ENCODE measurements at places on chromosomes 2 and 18.

- peak; percentile 82 for DNase-seq
These were observed 216.9 kb upstream of the VWC2L start for GRCh38 chr2:214193943-214194342.

GRCh38 chr2:149068996-149069888 lies 30.7 kb downstream of the LYPD6B start:
- peak; percentile 91 for DNase-seq

GRCh38 chr18:10946058-10946457 lies 203.3 kb downstream of the PIEZO2 start:
- DNase-seq = no peak

- DNase-seq = no peak
These were observed 45.0 kb upstream of the CYTIP start for GRCh38 chr2:157488877-157489276.

DNA sequence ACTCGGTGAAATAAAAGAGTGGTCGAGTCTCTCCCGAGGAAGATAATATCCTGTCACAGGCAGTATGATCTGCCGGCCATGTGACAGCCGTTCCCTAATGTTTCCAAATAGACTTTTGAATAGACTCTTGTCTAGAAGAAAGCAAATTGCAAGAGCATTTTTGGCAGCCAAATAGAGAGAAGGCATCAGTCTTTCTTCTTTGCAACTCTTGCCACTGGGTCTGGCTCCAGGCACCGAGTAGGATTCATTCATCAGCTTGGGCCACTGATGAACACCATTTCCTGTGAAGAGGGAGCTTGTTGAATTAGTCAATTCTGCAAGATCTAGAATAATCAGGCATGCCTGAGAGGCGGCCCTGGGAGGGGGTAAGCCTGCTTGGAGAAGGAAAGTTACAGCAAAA lies 165.6 kb downstream of the KLHL29 start:
- DNase-seq = no peak

- peak; percentile 9 for DNase-seq
These were observed 28.5 kb upstream of the RALBP1 start for GRCh38 chr18:9446839-9447238.

DNA sequence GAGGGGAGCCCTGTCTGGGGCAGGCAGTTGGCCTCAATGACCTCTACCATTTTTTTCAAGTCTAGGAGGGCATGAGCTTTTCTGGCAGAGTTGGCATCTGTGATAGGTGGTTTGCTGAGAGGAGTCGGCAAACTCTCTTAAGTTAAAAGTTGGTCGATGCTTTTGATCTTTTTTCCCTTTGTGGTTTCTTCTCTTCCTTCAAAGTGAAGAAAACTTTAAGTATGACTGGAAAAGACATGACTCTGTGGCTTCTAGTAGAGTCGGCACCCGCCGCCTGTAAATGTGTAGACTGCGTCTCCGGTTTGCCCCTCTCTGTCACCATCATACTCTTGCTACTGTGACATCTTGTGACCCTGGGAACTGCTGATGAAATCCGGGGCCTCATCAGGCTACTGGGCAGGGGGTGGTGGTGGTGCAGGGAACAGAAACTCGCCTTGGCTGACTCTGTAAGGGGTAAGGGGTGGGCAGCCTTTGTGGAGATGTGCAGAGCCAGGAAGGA lies 21.1 kb downstream of the INPP5D start:
- DNase-seq = no peak

GRCh38 chr2:62287899-62288880 lies 92.3 kb downstream of the B3GNT2 start:
- DNase-seq = peak; percentile 58

DNA sequence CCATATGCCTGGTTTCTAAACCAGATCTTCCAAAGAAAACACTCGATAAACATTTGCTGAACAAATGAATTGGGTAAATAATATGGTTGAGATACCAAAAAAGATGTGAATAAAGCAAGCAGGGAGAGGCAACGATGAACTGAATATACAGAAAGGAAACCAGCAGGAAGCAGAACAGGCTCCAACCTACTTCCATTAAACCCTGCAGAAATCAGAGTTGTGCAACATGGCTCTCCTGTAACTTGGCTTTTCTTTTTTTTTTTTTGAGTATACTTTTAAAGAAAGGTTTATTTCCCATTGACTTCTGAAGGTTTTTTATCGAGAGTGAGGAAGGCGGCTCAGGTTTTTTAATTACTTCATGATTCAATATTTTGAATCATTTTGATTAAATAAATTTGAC lies 23.5 kb downstream of the ITSN2 start:
- no peak for DNase-seq

DNA sequence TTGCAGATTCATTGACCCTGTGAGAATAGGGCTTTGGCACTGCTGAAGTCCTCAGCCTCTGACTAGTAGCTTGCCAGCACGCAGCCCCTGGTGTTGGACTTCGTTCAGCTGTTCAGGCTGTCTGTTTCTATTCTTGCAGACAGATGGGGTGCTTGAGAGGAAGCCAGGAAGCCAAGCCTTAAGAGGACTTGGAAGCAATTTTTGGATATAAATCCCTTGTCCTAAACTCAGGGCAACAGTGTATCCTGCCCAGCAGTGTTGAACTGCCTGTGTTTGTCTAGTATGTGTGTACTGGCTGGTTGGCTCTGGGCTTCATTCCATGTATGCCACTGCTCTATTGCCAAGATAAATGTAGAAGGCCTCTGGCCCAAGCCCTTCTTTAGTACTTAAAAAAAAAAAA lies 108.6 kb downstream of the COMMD1 start:
- DNase-seq = peak; percentile 81

- peak; percentile 69 for DNase-seq
These were observed 132.9 kb upstream of the MGAT5 start for GRCh38 chr2:134120733-134121630.

GRCh38 chr18:79650959-79651358 lies 28.6 kb upstream of the CTDP1 start:
- DNase-seq = no peak

DNA sequence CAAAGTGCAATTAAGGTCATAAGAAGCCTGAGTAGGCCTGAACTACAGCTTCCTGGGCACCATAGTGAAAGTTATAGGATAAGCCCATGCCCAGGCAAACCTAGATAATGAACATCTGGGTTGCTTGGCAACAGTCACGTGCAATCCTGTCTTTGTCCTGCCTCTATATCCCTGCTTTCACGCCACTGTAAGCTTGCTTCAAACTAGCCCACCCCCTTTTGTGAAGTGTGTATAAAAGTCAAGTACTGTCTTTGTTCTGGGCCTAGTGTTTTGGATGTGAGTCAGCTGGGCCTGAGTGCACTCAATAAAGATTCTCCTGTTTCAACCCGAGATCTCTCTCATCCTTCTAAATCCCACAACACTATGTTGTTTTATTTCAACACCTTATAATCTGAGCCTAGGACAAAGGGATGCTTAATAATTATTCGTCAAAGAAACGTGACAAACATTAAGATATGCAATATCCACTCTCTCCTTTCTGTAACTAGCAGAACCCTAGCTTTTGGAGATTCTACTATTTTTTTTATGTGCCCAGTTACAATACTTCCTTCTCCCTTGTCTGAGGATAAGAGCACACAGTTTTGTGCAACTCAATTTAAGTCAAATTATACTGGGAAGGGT lies 927.8 kb downstream of the SUCLG1 start:
- peak; percentile 12 for DNase-seq

DNA sequence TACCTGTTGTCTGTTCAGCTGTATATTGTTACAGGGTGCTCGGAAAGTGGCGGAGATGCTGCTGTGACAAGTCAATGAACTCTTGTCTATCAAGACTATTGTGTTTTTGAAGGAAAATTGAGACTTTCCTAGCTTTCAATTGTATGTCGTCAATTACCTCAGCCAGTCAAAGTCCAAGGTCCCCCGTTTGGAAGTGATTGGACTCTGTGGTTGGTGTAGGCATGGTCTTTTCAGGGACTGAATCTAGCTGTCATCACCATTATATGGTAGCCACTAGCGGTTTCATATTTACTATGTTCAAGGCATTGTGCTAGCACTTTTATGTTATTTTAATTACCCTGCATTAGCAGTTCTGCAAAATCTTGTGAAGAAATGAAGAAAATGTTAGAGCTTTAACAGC lies 54.9 kb downstream of the XRCC5 start:
- DNase-seq = no peak

DNA sequence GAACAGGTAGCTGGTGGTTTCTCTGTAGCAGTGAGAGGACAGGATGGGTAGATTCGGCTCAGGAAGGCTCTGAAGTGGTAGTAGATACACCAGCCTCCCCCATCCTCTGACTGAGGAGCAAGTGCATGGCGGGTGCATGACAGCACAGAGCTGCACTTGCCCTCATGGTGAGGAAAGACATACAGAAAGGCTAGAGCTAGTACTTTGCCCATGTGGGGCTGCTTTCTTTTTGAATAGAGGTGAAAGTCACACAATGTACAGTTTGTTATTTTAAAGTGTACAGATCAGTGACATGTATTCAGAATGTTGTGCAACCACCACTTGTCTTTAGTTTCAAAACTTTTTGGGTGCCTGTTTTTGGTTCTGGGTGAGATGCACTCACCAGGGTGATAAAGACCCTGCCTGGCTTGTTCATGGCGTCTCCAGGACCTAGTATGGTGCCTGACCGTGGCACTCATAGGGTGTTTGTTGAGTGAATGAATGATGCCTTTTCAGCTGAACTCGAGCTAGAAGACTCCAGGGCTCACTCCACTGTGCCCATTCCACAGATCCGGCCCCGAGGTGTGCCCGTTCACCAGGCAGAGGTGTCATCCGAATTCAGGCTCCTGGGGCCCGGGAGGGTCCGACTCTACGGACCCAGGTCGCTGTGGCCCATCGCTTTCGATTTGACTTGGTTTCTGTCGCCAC lies 421 bp upstream of the VAMP5 start:
- DNase-seq = no peak

DNA sequence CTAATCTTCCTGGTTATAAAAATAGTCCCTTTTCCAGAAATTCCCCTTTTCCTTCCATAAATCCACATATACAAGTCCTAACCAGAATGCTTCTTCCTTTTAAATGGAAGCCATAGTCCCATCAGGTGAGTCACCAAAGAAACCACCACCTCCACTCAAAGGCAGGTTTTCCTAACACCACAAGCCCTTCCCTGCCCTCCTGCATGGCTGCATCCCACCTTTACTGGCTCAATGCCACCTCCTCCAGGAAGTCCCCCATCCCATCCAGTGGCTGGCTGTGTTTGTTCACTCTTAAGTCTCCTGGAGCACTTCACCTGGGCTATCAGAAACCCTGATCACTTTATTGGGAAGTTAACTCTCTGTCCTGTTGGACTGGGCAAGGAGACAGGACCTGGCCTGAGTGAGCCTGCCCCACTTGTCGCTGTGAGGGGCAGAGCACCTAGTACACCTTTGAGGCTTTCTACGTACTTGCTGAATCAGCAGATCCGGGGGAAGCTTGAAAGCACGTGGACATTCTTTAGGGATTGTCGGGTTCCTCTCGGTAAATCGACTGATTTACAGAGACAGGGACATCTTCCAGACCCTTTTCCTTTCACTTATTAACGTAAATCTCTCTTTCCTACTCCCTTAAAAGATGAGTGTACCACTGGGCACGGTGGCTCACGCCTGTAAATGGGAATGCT lies 71.0 kb downstream of the NGEF start:
- DNase-seq = no peak

DNA sequence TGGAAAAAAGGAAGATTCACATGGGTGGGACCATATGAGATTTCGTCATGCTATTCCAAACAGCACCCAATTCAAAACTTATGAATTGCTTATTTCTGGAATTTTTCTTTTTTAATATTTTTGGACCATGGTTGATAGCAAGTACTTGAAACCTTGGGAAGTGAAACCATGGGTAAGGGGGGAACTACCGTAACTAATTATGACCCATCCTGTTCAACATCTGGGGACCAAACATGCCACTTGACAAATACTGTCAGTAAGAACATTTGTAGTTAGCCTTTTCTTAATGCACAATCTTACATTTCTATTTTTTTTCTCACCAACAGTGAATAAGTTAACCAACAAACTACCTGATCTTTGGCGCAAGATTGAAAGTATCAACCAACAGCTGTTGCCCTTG lies 105.7 kb upstream of the TTC39C start:
- no peak for DNase-seq

DNA sequence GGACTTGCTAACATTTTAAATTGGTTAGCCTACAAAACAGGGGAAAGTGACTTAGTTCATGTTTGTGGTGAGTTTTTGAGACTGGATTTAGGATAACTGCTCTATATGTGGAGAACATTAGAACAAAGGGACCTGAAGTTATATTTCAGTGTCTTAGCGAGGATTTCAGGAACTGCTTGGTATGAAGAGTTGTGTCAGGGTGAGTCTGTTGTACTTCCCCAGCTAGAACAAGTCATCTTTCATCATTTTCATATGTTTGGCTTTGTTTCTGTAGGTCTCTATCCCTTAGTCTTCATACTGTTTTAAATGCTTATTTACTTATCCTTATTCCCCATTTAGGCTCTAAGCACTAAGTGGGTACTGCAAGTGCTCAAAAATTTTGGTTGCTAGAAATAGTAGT lies 41.9 kb downstream of the KCMF1 start:
- DNase-seq = no peak

DNA sequence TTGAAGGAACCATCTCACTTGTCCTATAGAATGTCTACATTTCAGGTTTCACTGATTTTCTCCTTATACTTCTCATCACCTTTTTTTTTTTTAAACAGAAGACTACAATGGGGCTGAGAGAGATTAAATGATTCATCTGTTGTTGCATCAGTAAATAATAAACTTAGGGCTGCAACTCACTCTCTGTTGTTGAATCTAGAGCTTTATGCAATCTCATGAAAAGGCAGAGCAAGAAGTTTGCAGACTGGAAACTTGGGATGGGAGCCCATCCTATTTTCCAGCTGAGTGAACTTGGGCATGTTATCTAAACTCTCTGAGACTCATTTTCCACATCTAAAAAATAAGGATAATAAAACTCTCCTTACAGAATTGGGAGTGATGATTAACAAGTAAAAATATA lies 58.4 kb downstream of the PDE1A start:
- peak; percentile 69 for DNase-seq

GRCh38 chr2:43238176-43238575 lies 11.8 kb upstream of the ZFP36L2 start:
- peak; percentile 82 for DNase-seq

GRCh38 chr2:142878031-142878678 lies 691 bp downstream of the KYNU start:
- DNase-seq = no peak

GRCh38 chr18:13629841-13630715 lies 96.3 kb downstream of the FAM210A start:
- peak; percentile 43 for DNase-seq

- peak; percentile 14 for DNase-seq
These were observed 36.7 kb downstream of the AFF3 start for GRCh38 chr2:100105678-100106054.

DNA sequence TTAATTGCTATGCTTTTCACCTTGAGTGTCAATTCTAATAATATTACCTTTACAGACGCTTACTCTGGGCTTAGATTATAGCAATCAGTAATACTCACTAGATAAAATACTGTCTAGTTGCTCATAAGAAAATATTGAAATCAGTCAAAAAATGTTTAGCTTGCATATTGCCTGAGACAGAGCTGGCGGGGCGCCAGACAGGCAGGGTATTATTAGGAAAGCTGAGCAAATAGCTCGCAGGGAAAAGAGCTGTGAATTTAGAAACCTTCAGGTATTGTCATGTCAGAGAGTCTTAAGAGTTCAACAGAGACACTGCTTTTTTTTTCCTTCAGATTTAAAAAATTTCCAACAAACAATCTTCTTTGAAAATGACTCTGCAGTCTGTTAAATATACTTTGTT lies 118.4 kb downstream of the MEIS1 start:
- DNase-seq = peak; percentile 46
